ENCODE measurements at places on chromosomes 4 and X. TPM values are rescaled to one million over a fixed set of nuclear protein-coding genes. Genes with fewer than 3 reads are reported as not detected.

PLAC1 gene
- 0.80 TPM for total RNA-seq

HAND2 gene
- 0.35 TPM for total RNA-seq

LDB2 gene
- not detected for total RNA-seq

ZDHHC15 gene
- total RNA-seq, result not detected

ADH6 gene
- total RNA-seq, result 0.05 TPM

SOWAHB gene
- total RNA-seq, result not detected

NLGN4X gene
- 0.07 TPM for total RNA-seq

STOX2 gene
- 4.1 TPM for total RNA-seq
